ENCODE measurements at places on chromosomes 3 and 15. TPM values are rescaled to one million over a fixed set of nuclear protein-coding genes. Genes with fewer than 3 reads are reported as not detected.

TRIM71 gene
- not detected for total RNA-seq

ATP13A4 gene
- 7.1 TPM for total RNA-seq

SLC22A14 gene
- 0.22 TPM for total RNA-seq

STAB1 gene
- 6.1 TPM for total RNA-seq

GRCh38 chr3:156619376-156619775 lies 55.0 kb upstream of the TIPARP start:
- DNase-seq: no peak

- no peak for DNase-seq
Observed at GRCh38 chr3:149003653-149004305, 12.4 kb downstream of the GYG1 start.
